Activated naive CD4-positive, alpha-beta T cell treated with anti-CD3 and anti-CD28 coated beads, Interleukin-2, amount 50 U/mL, for 72 hours (primary cell): ENCODE measurements at places on chromosomes 4 and X. TPM values are rescaled to one million over a fixed set of nuclear protein-coding genes. Genes with fewer than 3 reads are reported as not detected.
A peak's percentile ranks its signal among the peaks of the same experiment; 100 is the strongest.

DNA sequence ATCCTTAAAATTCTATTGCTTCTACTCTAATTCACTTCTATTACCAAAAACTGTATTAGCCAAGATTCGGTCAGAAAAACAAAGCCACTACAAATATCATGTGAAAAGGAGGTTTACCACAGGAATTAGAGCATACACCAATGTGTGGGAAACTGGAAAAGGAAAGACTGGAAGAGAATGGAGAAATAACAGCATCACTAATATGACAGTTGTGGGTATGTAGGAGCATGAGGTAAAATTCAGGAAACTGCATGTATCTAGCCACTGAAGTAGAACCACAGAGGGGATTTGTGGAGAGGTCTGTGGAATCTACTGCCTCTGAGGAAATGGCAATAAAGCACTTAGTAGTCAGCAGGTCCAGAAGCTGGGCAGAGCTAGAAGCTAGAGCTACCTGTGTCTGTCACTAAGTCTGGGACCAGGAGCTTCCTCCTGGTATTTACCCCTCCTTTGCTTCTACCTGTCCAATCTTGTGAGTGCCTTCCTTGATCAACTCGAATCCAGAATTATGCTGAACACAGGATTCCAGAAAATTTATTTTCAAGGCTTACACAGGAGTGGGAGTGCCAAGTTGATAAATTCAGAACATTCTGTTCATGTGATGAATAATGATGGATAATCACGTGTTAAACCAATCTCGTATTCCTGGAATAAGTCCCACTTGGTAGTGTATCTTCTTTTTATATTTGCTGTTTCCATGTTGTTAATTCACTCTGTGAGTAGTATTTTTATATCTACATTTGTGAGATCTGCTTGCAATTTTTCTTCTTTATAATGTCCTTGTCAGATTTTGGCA is 52.6 kb downstream of the NAF1 start:
- no peak for DNase-seq

DNA sequence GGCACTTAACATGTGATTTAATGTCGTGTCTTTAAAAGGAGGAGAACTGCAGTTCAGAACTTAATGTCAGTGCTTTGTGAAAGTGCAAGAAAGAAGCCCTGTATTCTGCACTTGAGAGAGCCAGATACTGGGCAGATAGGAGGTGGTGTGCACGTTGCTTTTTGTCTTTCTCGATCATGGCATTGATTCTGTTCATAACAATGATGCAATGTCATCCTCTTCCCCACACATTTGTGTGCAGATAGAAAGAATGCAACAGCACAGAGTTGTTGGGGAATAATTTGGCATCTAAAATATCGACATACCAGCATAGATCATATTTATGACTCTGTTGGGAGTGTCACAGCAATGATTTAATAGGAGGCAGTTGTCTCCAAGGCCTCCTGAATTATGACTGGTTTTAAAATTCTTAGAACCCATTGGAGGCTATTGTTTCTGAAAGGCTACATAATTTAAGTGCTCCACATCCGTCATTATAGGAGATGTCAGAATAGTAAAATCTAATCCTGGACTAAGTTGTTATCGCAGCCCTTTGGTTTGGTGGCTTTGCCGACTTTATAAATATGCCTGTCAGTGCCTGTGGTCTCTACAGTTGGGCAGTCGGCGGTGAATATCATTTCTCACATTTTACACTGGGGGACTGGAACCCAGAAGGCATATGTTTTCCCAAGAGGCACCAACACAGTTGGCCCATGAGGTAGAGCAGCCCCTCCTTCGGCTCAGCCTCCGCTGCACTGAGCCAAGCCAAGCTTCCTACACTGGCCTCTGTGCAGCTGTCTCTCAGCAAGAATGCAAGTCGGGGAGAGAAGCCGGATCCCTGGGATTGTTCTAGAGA is 124.9 kb downstream of the PTTG2 start:
- no peak for DNase-seq

The RASSF6 gene
- total RNA-seq, result not detected

The MAGIX gene
- total RNA-seq, result 3.6 TPM

- DNase-seq, result no peak
These were observed 82.6 kb downstream of the MTMR1 start for GRCh38 chrX:150775569-150776350.

GRCh38 chrX:107707866-107708265 is 67.7 kb downstream of the TSC22D3 start:
- DNase-seq, result no peak

The FBXW7 gene
- 29.0 TPM for total RNA-seq

The CSAG1 gene
- total RNA-seq, result not detected

DNA sequence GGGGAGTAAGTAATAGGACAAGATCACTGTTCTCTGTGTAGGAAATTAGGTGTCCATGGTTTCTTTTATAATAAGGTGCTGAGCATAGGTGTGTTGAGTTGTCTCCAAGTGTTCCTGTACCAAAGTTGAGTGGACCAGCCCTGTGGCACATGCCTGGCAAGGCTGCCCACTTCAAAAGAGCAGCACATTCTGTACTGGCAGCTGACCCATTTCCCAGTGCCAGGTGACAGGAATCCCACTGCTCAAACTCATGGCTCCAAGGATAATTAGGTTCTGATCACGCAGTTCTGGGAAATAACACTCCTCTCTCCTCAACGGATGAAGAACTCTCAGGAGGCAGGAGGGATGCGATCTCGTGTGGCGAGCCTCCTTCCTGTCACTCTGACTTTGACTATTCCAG is 12.8 kb upstream of the LGI2 start:
- DNase-seq, result no peak

- no peak for DNase-seq
These were observed 60.0 kb upstream of the PAK3 start for GRCh38 chrX:111035991-111036390.

DNA sequence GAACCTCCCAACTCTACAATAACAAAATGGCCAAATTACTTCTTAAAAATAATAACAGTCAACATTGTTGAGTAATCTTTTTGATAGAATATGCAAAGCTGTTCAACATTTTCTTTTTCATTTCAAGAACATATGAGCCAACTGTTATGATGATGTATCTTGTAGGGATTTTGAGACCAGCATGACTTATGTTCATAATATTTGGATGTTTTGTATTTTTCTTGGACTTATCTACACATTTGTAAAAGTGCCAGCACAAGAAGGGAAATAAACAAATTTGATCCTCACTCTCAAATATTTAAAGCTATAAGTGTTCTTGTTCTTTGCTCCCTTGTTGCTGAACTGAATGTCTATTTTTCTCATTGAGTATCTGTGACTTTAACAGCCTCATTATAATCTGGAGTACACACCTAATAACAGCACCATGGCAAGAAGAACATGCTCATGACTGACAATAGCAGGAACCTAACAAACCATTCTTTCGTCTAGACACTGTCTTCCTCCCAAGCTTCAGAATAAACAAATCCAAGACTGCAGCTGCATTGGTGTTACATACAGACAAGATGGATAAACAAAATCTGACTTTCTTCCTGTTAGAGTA is 1049.7 kb downstream of the FAT4 start:
- no peak for DNase-seq

- DNase-seq, result no peak
These were observed 41.7 kb downstream of the KLHL34 start for GRCh38 chrX:21616386-21616785.

- DNase-seq, result no peak
These were observed 61.9 kb upstream of the IGFBP7 start for GRCh38 chr4:57172065-57172464.

GRCh38 chrX:110145854-110146253 is 142.9 kb downstream of the TMEM164 start:
- DNase-seq, result no peak

- no peak for DNase-seq
These were observed 460.0 kb upstream of the FAM241A start for GRCh38 chr4:111685205-111685604.

- no peak for DNase-seq
These were observed 78.0 kb upstream of the STX18 start for GRCh38 chr4:4619821-4620220.

GRCh38 chrX:151393514-151393913 is 3.5 kb upstream of the VMA21 start:
- peak; percentile 7 for DNase-seq

DNA sequence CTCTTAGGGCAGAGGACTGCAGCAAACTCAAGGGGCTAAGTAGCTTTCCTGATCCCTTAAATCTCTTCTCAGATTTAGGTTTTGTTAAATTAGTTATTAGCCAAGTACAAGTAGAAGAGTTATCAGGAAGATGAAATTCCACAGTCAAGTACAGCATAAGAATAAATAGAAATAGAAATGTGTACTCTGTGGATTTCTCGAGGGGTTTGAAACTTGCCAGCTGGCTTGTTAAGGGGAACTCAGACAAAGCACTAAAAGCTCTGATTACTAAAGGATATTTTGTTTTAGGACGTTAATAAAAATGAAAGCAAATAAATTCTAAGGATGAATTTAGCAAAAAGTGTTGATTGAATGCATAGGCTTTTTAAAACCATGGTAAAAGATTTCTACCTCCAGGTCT is 654.6 kb downstream of the RAPGEF2 start:
- DNase-seq, result no peak

The SLC34A2 gene
- total RNA-seq, result not detected

The PDE5A gene
- total RNA-seq, result 0.80 TPM

GRCh38 chr4:155496294-155496626 is 119.5 kb upstream of the MAP9 start:
- no peak for DNase-seq

DNA sequence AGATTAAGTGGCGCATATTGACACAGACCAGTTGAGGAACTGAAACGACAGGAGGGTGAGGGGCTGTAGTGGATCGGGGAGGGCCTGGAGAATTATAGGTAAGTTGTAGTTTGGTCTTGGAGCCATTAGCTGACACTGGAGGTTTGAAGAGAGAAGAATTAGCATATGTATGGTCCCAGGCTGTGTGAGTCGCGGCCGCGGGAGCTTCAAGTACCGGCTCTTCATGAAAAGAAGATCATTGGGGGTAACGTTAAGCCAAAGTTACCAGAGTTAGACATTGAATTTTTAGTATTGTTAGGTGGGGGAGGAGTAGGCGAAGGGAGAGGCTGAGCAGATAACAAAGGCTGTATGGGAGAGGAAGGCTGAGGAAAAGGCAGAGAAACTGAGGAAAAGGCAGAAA is 56.5 kb downstream of the ZNF674 start:
- DNase-seq, result no peak

The TMEM271 gene
- not detected for total RNA-seq

DNA sequence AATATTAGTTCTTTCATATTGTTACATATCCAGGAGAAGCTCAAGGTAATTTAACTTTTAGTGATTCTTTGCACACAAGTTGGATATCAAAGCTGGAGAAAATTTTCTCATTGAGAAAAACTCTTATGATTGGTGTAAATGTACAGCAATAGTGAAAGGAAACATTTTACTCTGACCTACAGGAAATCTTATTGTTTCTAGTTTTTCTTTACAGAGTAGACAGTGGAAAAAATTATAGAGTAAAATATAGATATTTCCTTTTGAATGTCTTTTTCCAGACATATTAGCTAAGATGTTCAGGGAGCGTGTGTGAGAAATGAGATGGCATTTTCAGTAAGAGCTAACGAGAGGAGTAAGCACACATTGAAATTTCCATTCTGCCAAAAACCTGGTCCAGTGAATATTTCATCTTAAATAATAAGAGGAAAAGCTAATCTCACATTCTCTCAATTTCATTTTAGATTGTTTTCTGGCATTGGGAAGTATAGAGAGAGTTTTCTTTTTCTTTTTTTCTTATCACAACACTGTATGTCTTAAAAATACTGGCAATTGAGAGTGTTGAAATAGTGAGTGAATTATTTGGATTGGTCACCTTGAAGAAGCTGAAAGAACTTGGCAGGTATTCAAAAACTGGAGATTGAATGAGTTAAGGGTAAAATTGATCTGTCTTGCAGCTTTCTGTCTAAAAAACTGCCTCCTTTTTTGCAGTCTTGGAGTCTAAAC is 15.6 kb upstream of the ATP8A1 start:
- DNase-seq, result no peak

DNA sequence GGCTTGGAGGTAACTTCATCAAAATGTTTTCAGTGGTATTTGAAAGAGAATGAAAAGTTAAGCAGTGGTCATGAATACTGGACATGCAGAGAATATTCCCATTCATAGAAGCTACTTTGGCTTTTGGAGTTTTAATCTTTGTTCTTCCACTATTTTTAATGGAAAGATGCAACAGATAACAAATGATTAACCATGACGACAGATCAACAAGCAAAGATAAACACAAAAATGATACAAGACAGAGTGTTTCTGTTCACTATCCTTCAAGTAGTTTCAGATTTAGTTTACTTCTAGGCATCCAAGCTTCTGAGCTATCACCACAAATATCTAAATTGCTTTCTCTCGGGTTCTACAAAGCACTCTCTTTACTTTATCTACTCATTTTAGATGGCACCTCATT is 1004.9 kb upstream of the ADGRL3 start:
- no peak for DNase-seq

- no peak for DNase-seq
These were observed 1.5 kb upstream of the DDX3X start for GRCh38 chrX:41332408-41333002.

The AKAP4 gene
- total RNA-seq, result not detected

The FMR1NB gene
- total RNA-seq, result 0.30 TPM

The CXCL13 gene
- total RNA-seq, result 2.5 TPM

- DNase-seq, result no peak
These were observed 38.3 kb upstream of the MAPK10 start for GRCh38 chr4:86398187-86398586.

GRCh38 chrX:18855919-18856644 is 127.8 kb downstream of the PHKA2 start:
- DNase-seq, result no peak

DNA sequence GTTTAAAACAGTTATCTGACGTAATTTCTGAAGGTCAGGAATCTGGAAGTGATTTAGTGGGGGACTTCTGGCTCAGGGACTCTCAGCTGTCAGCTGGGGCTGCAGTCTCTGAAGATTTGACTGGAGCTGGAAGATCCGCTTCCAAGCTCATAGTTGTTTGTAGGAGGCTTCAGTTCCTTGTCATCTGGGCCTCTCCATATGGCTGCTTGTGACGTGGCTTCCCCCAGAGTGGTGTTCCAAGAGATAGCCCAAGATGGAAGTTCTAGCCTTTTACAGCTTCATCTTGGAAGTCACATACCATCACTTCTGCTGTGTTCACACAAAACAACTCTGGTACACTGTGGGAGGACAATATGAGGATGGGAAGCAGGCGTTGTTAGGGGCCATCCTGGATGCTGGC is 2.1 kb downstream of the MPC1L start:
- no peak for DNase-seq

GRCh38 chr4:116515959-116516358 is 569.4 kb downstream of the TRAM1L1 start:
- DNase-seq, result no peak
